ENCODE measurements at places on chromosomes 5 and 9.

GRCh38 chr5:143374496-143375217, 28.8 kb downstream of the NR3C1 start:
- no peak for DNase-seq

- no peak for DNase-seq
Measured at GRCh38 chr5:73119451-73120157, 771 bp upstream of the TMEM171 start.

DNA sequence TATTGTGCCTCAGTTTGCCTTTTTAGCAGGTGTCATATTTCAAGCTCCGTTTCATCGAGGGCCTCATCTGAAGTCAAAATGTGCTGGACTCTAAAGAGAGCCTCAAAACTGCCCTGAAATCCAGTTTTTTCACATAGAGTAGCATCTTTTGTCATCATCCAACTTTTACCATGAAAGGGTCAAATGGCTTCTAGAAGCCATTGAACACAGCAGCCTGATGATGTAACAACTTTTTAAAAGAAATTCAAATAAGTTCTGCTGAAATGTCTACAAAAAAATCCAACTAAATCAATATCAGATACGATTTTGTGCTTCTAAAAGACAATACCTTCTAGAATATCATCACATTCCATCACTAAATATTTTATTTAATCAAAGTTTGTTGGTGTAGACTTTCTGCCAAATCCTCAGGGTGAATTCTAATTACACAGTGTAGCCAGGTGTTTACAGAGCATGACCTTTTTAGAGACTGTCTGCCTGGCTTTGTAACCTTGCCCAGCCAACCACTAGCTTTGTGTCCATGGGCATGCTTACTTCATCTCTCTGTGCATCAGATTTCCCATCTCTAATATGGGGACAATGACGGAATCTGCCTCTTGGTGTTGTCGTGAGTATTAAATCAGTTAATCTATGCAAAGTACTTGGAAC, 505.0 kb downstream of the EBF1 start:
- DNase-seq, result no peak

DNA sequence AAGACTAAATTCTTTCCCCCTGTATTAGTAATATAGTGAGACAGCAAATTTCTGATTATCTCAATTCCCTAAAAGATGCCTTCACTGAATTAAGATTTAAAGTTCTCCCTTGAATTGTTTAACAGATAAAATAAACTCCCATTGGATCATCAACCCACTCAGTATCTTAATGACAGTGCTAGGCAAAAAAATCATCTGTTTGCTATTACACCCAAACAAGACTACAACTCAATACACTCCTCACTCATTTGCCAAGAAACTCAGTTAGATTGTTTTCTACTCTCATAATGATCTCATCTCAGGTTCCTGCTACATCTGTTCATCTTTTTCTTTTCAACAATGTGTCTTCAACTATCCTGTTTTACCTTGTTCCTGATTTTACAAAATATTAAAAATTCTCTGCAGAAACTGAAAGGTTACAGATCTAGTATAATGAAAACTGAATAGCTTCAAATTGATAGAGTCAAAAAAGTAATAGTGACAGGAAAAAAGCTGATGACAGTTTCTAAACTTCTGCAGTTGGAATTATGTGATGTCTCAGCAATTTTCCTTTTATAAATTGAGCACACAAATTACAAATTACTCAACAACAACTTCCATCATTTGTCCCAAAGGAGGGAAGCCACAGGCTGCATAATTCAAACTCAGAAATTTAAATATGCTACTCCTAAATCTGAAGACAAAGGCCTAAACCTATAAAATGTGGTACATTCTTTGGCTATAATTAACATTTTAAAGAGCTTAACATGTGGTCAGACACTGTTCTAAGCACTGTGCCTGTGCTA, 39.4 kb downstream of the HOMER1 start:
- DNase-seq, result no peak

GRCh38 chr9:120710110-120710981, 3.9 kb downstream of the MEGF9 start:
- DNase-seq, result no peak

GRCh38 chr5:124289641-124290311, 456.7 kb downstream of the ZNF608 start:
- DNase-seq, result peak; percentile 17

DNA sequence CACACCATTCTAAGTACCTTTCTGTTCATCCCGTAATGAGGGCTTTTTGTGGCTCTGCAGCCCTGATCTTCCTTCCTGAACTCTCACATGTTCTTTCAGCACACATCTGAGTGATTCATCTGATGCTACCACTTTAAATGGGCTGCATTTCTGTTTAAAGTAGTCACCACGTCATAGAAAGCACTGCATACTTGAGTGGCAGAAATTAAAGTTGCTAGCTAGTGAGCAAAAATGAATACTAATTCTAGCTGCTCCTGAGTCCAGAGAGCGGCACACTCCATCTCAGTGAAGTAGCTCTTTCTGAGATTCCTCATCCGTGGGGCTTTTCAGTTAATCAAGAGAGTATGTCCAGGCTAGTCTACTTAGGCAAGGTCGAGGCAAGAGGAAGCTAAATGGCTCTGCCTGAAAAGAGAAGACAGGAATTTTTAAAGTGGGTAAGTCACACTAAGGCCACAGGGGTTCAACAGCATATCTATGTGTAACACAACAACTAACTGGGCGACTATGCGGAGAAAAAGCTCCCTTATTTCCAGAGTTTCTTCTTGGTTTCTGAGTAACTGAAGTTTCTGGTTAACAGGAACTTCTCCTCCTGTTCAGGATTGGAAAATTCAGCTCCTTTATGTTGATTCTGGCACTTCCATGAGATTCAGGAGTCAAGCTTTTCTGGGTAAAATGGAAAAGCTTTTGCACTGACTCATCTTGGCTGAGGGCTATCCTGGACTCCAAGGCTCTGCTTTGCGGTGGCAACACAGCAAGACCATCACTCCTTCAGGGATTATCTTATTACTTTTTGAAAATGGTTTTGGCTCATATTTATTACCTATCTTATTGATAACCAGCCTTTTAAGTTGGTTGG, 109.5 kb downstream of the TAF11L14 start:
- no peak for DNase-seq

DNA sequence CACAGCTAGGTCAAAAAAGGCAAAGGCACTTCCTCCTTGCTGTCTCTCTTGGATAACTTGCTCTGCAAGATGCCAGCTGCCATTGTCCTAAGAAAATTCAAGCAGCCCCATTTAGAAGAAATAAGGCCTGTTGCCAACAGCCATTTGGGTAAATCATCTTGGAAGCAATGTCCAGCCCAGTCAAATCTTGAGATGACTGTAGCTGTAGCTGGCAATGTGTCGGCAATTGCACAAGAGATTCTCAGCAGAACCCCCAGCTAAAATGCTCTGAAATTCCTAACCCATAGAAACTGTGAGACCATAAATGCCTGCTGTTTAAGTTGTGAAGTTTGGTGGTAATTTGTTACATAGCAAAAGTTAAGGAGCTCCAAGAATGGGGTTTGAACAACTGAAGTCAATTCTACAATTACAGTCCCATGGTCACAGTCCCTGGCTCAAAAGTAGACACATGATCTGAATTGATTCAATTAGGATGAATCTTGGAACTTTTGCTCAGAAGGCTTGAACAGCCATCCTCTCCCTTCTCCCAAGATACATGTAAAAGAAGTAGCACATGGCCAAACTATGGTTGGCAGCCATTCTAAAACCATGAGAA, 151.1 kb downstream of the MPDZ start:
- no peak for DNase-seq

DNA sequence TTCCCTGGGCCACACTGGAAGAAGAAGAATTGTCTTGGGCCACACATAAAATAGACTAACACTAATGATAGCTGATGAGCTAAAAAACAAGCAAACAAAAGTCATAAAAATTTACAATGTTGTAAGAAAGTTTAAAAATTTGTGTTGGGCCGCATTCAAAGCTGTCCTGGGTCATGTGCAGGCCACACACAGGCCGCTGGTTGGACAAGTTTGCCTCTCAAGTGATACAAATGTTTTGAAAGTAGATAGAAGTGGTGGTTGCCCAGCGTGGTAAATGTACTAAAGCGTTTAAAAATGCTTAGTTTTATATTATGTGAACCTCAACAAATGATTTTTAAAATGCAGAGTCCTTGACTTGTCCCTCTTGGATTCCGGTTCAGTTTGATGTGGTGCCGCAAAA, 94.9 kb upstream of the TBCA start:
- no peak for DNase-seq

- peak; percentile 34 for DNase-seq
Measured at GRCh38 chr5:172437445-172438318, 16.6 kb downstream of the SH3PXD2B start.

DNA sequence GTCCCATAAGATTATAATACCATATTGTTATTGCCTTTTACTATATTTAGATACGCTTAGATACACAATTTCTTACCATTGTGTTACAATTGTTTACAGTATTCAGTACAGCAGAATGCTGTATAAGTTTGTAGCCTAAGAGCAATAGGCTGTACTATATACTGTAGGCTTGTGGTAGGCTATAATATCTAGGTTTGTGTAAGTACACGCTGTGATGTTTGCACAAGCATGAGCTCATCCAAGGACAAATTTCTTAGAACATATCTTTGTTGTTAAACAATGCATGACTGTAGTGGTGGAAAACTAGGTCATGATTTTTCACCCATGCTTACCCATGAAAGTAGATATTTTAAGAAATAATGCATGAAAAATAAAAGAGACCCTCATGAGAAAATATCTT, 509.4 kb upstream of the CDH18 start:
- no peak for DNase-seq

DNA sequence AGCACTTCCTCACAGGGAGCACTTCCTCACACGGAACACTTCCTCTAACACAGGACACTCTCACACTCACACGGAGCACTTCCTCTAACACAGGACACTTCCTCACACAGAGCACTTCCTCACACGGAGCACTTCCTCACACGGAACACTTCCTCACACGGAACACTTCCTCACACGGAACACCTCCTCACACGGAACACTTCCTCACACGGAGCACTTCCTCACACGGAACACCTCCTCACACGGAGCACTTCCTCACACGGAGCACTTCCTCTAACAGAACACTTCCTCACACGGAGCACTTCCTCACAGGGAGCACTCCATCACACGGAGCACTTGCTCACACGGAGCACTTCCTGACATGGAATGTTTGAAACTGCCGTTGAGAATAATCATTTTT, 13.4 kb downstream of the POMT1 start:
- no peak for DNase-seq

DNA sequence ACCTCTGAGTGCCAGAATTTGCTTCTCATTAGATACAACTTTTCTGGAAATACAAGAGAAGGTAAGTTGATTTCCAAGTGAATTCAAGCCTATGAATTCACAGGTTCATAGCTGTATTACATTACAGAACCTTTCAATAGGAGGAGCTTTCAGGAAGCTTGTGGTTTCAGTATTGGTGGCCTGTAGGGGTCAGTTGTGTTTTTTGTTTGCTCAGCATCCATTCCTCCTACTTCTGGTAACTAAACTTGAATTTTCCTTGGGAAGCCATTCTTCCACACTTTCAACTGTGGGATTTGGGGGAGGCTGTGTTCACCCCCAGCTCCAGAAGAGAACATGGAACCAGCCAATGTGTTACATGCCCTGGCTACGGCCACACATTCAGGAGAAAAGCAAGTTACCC, 5.6 kb upstream of the CYSTM1 start:
- no peak for DNase-seq

- DNase-seq, result no peak
Measured at GRCh38 chr9:11199335-11199734, 586.5 kb upstream of the PTPRD start.

- DNase-seq, result no peak
Measured at GRCh38 chr5:88925692-88926490, 42.9 kb upstream of the MEF2C start.

DNA sequence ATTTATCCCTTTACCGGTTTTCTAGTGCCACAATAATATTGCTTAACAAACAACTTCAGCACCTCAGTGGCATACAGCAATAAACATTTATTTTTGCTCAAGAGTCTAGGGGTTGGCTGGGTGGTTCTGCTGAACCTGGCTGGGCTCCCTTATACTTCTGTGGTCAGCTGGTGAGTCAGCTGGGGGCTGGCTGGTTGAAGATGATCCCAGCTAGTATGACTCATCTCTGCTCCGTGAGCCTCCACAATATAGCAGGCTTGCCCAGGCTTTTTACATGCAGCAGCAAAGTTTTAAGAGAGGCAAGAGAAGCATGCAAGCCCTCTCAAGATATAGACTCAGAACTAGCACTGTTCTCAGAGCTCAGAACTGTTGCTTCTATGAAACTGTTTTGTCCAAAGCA, 523.5 kb upstream of the CLINT1 start:
- no peak for DNase-seq

DNA sequence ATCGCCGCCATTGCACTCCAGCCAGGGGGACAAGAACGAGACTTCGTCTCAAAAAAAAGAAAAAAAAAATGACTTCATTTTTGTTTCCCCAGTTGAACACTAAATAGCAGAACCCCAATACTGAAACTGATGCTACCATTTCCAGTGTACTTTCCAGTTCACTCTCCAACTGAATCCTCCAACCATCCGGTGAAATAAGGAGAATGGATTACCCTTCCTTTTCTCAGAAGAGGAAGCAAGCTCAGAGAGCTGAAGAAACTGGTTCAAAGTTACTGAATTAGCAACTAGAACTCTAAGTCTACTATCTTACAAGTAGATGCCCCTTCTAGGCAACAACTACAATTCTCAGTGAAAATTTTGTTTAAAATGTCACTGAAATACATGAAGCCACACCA, 3.9 kb downstream of the FAM13B start:
- DNase-seq, result no peak

DNA sequence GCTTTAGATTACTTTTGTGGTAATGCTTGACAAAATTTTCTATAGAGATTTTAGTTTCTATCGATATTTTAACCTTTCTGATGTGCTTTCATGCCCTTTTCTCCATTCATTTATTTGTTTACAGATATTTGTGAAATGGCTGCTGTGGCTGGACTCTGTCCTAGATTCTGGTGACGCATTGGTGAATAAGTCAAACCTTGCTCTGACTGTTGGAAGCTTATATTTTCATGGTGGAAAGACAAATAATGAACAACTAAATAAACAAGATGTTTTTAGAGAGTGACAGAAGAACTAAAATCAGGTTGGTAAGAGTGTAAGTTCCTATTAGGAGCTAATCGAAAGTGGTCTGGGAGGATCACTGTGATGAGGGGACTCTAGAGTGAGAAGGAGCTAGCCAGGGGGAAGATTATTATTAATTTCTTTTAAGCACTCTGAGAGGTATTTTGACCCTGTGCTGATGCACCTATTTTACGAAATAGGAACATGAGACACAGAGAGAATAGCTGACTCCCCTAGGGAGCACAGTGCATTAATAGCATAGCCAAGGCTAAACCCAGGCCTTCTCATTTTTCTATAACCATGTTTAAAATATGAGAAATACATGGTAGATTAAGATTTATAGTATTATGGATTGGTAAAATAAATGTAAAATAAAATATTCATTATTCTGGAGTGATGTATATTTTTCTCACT, 411.9 kb upstream of the ARRDC3 start:
- DNase-seq, result no peak

GRCh38 chr5:32753765-32754164, 42.6 kb downstream of the NPR3 start:
- DNase-seq, result no peak

- DNase-seq, result no peak
Measured at GRCh38 chr5:125683669-125684068, 739.5 kb upstream of the GRAMD2B start.

All from hypothalamus (tissue), 51 donors.